ENCODE measurements at places on chromosomes 13 and 19. TPM values are rescaled to one million over a fixed set of nuclear protein-coding genes. Genes with fewer than 3 reads are reported as not detected.
A peak's percentile ranks its signal among the peaks of the same experiment; 100 is the strongest.

DNA sequence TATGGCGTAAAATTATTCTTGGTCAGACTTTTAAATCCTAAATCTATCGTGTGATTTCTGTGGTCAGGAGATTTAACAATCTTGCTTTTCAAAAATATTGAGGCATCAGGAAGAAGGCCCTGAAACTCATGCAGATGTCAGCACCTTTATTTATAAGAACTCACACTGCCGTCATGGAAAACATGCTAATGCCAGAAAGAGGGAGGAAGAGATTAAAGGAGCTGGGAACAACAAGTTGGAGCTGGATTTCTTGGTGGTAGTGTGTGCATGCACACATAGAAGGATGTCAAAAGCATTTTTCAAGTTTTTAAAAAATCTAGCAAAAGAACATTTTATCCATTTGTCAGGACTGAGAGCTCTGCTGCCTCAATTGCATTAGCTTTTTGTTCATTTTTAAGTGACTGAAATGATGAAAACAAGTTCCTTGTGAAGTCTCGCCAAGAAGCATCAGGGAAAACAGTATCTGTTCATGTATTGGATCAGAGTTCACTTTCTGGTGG is 342.5 kb downstream of the SPRY2 start:
- DNase-seq: no peak

GRCh38 chr19:33430674-33431277 is 57.3 kb downstream of the CEBPG start:
- DNase-seq: peak; percentile 71

DNA sequence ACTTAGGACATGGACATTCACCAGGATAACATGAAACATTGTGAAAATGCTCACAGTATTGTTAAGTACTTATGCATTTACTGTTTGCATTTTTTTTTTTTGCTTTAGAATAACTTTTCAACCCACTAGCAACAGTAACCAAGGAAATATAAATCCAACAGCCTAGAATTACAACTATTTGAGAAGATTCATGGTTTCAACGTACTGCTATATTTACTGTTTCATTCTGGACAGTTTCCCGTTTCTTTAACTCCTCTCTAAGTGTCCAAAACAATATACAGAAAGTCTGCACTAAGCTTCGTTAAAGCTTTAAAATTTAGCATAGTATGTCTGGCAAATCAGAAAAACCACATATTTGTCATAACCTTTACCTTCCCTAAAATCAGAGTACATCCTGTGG is 2.7 kb downstream of the SMAD9 start:
- DNase-seq: no peak

DNA sequence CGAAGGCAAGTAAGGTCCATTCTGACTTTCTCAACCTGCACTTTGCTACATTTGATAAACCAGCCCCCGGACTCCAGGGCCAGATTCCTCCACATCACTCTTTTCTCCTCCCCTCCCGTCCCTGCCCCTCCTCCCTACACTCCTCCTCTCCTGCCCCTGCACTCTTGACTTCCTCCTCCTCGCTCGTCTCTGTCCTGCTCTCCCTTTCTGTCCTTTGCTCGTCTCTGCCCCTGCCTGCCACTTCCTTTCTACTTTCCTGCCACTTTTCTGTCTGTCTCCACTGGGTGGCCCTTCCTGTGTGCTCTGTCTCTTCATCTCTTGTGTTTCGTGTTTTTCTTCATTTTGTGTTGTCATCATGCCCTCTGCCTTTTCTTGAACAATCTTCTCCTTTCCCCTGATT is 7.0 kb downstream of the U2AF2 start:
- no peak for DNase-seq

GRCh38 chr13:52194184-52194868 is 34.9 kb upstream of the NEK3 start:
- peak; percentile 89 for DNase-seq

DNA sequence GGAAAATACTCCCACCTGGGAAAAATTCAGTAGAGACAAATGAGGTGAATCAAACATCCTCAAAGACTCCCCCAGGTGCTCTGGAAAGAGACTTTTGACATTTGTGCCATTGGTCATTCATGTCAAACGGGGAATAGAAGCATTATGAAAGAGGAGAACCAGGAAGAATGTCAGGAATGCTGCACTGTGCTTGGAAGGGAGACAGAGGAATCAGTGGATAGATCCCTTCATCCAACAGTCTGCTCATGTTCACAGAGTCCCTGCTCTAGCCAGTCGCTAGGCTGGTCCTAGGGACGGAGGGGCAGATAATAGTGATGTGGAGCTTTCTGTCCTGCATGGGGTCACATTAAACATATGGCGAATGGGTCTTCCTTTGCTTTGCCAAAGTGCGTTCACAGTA is 384.4 kb downstream of the FGF9 start:
- DNase-seq: no peak

- no peak for DNase-seq
These were observed 418.4 kb downstream of the EFNB2 start for GRCh38 chr13:106117035-106117434.

- DNase-seq: no peak
These were observed 236.3 kb downstream of the COL4A1 start for GRCh38 chr13:110070511-110071120.

DNA sequence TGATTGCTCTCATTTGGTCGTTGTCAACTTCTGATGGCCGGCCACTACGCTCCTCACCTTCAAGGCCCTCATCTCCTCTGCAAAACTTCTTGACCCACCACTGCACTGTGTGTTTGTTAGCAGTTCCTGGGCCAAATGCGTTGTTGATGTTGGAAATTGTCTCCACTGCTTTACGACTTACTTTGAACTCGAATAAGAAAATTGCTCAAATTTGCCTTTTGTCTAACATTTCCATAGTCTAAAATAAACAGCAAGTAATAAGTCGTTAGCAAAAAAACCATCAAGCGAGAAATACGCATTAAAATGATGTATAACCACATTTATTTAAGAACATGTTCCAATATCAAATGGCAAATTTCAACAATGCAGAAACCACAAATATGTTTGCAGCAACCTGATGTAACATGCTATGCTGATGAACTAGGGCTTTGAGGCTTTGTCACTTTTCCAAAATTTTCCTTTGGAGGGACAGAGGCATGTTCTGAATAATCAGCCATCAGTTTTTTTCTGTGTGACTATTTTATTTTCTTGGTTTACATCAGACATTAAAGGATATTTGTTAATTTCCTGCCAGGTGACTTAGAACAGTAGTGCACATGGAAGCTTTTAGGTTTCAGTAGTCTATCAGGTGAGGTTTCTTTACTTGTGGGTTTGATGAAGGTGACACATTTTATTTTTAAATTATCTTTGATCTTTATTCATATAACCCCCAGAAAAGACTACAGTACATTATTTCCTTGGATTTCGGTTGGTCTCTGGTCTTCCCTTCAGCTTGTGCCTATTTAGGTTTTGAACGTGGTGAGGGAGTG is 74.7 kb upstream of the TEX29 start:
- no peak for DNase-seq

DNA sequence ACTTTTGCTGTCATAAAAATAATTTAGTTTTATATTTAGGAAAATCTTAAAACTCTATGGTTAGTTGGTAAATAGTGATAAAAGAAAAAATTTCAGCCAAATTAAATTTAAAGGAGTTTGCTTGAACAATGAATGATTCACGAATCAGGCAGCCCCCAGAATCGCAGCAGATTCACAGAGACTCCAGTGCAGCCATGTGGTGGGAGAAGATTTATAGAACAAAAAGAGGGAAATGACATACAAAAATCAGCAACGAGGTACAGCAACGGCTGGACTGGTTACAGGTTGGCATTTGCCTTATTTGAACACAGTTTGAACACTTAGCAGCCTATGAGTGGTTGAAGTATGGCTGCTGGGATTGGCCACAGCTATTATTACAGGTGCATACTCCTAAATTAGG is 96.4 kb upstream of the MYCBP2 start:
- no peak for DNase-seq

- DNase-seq: no peak
These were observed 39.9 kb downstream of the MTMR6 start for GRCh38 chr13:25247360-25247759.

GRCh38 chr13:29224206-29224605 is 371.3 kb downstream of the SLC7A1 start:
- DNase-seq: no peak

GRCh38 chr13:101283782-101284181 is 132.5 kb downstream of the NALCN start:
- no peak for DNase-seq

- no peak for DNase-seq
These were observed 30.6 kb upstream of the ZNF681 start for GRCh38 chr19:23789246-23789645.

DNA sequence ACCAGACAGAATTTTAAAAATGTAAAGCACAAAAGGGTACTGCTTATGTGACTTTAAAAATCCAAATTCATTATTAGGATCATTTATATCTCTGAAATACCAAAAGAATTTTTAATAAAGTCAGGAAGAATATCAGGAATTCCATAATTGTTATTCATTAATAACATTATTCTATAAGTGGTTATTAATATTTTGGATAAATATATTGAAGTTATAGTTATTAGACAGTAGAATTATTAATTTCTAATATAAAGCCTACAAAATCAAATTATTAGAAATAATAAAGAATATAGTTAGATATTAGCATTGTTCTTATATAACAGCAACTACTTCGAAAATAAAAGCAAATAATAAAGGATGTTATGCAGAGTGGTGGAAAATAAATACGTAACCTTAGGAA is 105.8 kb downstream of the GPC5 start:
- DNase-seq: no peak

GRCh38 chr13:46675016-46675415 is 121.9 kb downstream of the ESD start:
- no peak for DNase-seq

DNA sequence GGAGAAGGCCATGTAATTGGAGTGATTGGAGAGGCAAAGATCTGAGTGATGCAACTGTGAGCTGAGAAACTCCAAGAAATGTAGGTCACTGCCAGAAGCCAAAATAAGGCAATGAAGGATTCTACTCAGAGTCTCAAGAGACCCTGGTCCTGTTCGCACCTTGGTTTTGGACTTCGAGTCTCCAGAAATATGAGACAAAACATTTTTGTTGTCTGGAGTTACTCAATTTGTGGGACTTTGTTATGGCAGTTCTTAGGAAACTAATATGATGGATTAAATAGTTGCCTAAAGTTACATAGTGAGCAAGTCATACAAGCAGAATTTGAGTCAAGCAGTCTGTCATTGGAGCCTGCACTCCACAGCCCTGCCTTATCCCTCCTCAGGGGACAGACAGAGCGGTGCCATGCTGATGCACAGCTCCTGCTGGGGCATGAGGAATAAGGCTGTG is 104.2 kb downstream of the ITGBL1 start:
- DNase-seq: no peak

GRCh38 chr19:28313633-28314032 is 899.3 kb downstream of the UQCRFS1 start:
- no peak for DNase-seq

DNA sequence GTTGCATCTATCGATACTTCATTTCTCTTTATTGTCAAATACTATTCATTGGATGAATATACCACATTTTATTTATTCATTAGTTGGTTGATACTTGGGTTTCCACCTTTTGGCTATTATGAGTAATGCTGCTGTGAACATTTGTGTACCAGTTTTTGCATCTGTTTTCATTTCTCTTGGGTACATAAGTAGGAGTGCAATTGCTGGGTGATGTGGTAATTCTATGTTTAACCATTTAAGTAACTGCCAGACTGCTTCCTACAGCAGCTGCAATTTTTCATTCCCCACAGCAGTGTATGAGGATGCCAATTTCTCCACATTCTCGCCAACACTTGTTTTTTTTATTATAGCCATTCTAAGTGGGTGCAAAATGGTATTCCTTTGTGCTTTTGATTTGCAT is 2.6 kb downstream of the KCNJ14 start:
- DNase-seq: no peak

DNA sequence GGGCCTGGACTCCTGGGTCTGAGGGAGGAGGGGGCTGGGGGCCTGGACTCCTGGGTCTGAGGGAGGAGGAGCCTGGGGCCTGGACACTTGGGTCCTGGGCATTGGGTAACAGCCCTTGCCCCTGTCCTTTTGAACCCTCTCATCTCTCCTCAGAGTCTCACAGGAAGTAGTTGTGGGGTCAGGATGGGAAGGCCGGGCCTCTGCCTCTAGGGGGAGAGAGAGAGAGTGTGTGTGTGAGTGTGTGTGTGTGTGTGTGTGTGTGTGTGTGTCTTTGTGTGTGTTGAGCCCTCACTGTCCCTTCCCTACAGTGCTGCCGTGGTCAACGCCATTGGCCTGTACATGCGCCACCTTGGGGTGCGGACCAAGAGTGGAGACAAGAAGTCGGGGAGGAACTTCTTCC is 10.9 kb downstream of the ARHGEF1 start:
- DNase-seq: peak; percentile 41

GRCh38 chr13:53200075-53200474 is 171.5 kb downstream of the OLFM4 start:
- no peak for DNase-seq

GRCh38 chr13:93752541-93752940 is 525.9 kb downstream of the GPC6 start:
- no peak for DNase-seq

GRCh38 chr19:31317093-31317492 is 32.1 kb downstream of the TSHZ3 start:
- no peak for DNase-seq

DNA sequence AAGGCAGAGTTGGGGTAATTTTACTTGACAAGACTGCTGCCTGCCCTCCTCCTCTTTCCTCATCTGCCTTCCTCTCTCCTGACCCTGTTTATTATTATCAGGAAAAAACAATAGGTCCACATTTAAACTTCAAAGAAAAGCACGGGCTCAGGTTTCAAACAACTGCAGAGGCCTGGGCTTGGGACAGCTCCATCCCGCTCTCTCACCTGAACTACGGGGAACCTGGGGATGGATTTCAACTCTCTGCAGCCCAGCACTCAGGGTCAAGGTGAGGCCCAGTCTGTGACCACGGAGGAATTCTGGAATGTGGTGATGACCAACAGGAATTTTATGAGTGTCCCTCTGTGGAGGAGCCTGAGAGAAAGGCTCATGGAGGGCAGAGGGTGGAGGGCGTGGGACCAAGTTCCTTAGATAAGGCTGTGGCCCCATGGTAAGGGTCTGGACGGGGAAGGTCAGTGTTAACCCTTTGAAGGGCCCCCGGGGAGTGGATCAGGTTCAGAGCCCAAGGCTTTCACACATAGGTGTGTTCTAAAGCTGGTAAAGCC is 220.8 kb upstream of the MAB21L1 start:
- no peak for DNase-seq

- no peak for DNase-seq
These were observed 152.8 kb downstream of the KATNAL1 start for GRCh38 chr13:30154531-30154930.

- no peak for DNase-seq
These were observed 67.0 kb downstream of the NLRP5 start for GRCh38 chr19:56053596-56053995.

GRCh38 chr13:50203256-50203941 is 188.2 kb downstream of the KCNRG start:
- no peak for DNase-seq

Gene DAND5
- total RNA-seq: 0.15 TPM

Gene PLPPR3
- not detected for total RNA-seq

Gene VSTM2B
- total RNA-seq: not detected

Gene ZNF559
- total RNA-seq: 14.2 TPM

Gene FCGBP
- 7.1 TPM for total RNA-seq

Gene SYNE4
- 2.4 TPM for total RNA-seq

Gene SLAIN1
- 22.7 TPM for total RNA-seq

Gene ALOX5AP
- 66.4 TPM for total RNA-seq

Gene FPR2
- total RNA-seq: not detected

Gene SAE1
- 168 TPM for total RNA-seq

Gene CCL25
- total RNA-seq: 5.2 TPM

Gene KIR2DL4
- total RNA-seq: not detected

Gene MUC16
- total RNA-seq: not detected

Data from activated CD4-positive, alpha-beta T cell treated with anti-CD3 and anti-CD28 coated beads, Interleukin-2, amount 10 ng/mL, durations not matched to agents 7 days and 5 days (primary cell).